ENCODE measurements at places on chromosomes 2 and 18.

DNA sequence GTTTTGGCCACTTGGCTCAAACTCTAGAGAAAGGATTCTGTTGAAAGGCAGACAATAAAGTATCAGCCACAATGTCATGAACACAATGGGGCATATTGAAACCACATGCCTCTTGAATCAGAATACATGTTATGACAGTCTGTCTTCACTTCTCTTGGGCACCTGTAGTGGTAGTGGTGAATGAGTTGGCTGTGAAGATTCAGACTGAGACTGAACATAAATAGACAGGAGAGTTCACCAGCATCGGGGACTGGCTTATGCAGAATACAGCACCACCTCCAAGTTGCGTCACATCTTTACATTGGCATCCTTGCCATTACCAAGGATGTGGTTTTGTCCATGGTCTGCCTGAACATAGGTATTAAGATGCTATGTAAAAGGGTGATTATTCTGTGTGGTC, 336.8 kb downstream of the MYCN start:
- no peaks in the 10 kb centered on the region for H3K27me3 ChIP-seq
- no peaks in the 10 kb centered on the region for H3K4me1 ChIP-seq
- no peaks in the 10 kb centered on the region for H3K36me3 ChIP-seq
- no peak for DNase-seq

- H3K4me3 ChIP-seq, result no peak overlapping the region
- no peak overlapping the region for H3K27ac ChIP-seq
- no peaks in the 10 kb centered on the region for H3K36me3 ChIP-seq
- no peak for DNase-seq
These were observed 36.4 kb upstream of the CXCR4 start for GRCh38 chr2:136154384-136154783.

DNA sequence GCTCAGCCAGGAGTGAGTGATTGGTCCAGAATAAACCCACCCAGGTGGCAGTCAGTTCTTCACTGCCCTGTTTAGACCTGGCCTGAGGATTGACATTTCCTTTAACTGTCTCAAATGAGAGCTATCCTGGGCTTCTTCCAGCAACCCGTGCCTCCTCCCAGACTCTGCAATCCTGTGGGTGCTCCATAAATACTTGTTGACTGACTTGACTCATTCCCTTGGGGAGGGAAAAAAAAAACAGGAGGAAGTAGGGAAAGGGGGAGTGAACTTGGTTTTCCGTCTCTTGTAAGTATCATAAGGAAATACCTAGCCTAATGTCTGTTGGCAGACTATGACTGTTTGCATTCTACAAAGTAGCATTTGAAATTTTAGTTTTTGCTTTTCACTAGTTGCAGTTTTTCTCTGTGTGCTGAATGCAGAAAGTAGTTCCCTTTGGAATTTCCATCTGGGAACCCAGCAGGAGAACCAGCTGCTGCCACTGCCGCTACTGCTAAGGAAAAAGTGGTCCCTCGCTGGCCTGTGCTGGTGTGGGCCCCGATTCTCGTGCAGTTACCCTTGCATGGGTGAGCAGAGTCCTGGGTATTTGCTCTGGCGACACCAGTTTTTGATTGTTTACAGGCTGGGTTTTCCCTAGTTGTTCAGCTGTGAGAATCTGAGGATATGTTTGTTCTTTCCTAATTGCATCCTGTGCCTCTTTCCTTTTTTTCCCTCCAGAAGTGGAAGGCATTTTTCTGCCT, 78.8 kb downstream of the TGOLN2 start:
- peaks cover 33% of the 10 kb centered on the region for H3K4me1 ChIP-seq
- no peaks in the 10 kb centered on the region for H3K36me3 ChIP-seq
- peak overlapping the region; percentile 55 for H3K27ac ChIP-seq
- peak; percentile 25 for DNase-seq

- no peak overlapping the region for H3K4me3 ChIP-seq
- DNase-seq, result no peak
- H3K27me3 ChIP-seq, result no peaks in the 10 kb centered on the region
These were observed 126.2 kb downstream of the STRN start for GRCh38 chr2:36839976-36840617.

DNA sequence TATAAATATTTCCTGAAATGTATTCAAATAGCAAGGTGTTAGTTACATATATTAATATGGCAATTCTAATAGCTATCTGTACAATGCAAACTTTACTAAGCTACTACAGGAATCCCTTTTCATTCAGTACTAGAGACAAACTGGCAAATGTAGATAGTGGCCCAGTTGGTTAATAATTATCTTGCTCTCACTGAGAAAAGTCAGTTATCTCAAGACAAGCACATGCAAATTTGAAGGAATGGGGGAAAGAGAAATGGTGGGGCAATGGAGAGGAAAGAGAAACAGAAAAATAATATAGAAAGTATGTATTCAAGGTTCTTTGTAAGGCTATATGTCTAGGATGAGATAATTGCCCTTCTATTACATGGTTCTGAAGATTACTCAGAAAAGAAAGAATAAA, 280.0 kb downstream of the FIGN start:
- DNase-seq, result no peak
- H3K27ac ChIP-seq, result no peak overlapping the region
- peaks cover 10% of the 10 kb centered on the region for H3K4me1 ChIP-seq
- no peaks in the 10 kb centered on the region for H3K27me3 ChIP-seq
- no peaks in the 10 kb centered on the region for H3K36me3 ChIP-seq
- H3K4me3 ChIP-seq, result no peak overlapping the region

DNA sequence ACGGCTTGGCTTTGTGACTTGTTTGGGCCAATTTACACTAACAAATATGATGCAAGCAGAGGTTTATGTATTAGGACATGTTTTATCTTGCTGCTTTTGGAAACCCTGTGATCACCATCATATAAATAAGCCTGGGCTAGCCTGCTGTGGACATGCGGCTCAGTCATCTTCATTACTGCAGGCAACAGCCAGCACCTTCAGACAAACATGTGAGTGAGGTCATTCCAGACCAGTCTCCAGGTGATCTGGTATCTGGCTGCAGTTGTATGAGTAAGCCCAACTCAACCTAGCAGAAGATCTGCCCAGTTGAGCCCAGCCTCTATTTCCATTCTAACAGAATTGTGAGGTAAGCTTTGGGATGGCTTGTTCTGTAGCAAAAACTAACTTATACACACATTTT, 254.6 kb upstream of the ATP5MC3 start:
- H3K27me3 ChIP-seq, result no peaks in the 10 kb centered on the region
- no peaks in the 10 kb centered on the region for H3K36me3 ChIP-seq
- H3K27ac ChIP-seq, result no peak overlapping the region
- no peaks in the 10 kb centered on the region for H3K4me1 ChIP-seq
- H3K4me3 ChIP-seq, result no peak overlapping the region

- no peaks in the 10 kb centered on the region for H3K36me3 ChIP-seq
- H3K27ac ChIP-seq, result no peak overlapping the region
- no peaks in the 10 kb centered on the region for H3K27me3 ChIP-seq
These were observed 110.3 kb downstream of the EPC2 start for GRCh38 chr2:148754864-148755263.

- H3K36me3 ChIP-seq, result no peaks in the 10 kb centered on the region
- no peak overlapping the region for H3K4me3 ChIP-seq
- peaks cover 14% of the 10 kb centered on the region for H3K4me1 ChIP-seq
- DNase-seq, result no peak
- no peak overlapping the region for H3K27ac ChIP-seq
- H3K27me3 ChIP-seq, result no peaks in the 10 kb centered on the region
These were observed 79.2 kb upstream of the SETBP1 start for GRCh38 chr18:44601447-44601846.

DNA sequence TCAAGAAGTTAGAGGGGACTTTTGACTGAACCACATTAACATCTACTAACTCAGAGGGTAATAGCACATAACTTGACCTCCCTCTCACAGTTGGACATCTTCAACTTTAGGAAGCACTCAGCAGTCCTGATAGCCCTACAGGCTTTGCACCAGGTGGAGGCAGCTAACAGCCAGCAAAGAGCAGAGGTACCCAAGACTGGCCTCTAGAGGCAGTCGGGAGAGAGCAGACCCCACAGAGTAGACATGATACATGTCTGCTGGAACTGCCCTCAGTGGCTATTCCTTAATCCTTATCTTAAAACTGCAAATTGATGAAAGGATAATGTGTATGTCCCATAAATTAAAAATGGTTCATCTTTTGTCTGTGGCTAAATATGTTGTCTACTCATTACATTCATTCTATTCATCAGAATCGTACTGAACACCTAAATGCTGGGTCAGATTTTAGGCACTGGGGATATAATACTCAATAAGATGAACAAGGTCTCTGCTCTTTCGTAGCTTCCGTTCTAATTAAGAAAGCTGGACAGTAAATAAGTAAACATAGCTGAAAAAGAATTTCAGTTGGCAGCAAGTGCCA, 49.8 kb downstream of the CAB39 start:
- H3K27ac ChIP-seq, result no peak overlapping the region
- DNase-seq, result no peak
- H3K4me1 ChIP-seq, result peaks cover 5% of the 10 kb centered on the region
- no peaks in the 10 kb centered on the region for H3K36me3 ChIP-seq

GRCh38 chr2:224837066-224837465, 120.9 kb upstream of the CCDC195 start:
- no peak for DNase-seq
- no peak overlapping the region for H3K4me3 ChIP-seq
- no peak overlapping the region for H3K27ac ChIP-seq
- no peaks in the 10 kb centered on the region for H3K4me1 ChIP-seq
- no peaks in the 10 kb centered on the region for H3K27me3 ChIP-seq
- H3K36me3 ChIP-seq, result no peaks in the 10 kb centered on the region

DNA sequence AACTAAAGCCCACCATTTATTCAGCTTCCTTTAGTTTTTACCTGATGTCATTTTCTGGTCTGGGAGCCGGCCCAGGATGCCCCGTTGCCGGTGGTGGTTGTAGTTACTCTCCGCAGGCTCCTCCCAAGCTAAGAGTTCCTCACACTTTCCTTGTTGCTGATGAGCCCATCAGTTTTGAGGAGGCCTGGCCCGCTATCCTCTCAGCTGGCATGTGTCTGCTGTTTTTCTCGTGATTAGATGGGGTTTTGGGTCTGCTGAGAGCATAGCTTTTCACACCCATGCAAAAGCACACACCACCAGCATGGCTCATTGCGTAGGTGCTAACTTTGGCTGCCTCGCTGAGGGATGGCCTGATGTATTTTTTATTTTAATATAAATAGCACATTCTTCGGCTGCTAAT, 72.1 kb downstream of the PSMG2 start:
- no peaks in the 10 kb centered on the region for H3K36me3 ChIP-seq
- H3K27me3 ChIP-seq, result no peaks in the 10 kb centered on the region
- DNase-seq, result no peak
- no peak overlapping the region for H3K27ac ChIP-seq
- H3K4me1 ChIP-seq, result no peaks in the 10 kb centered on the region

DNA sequence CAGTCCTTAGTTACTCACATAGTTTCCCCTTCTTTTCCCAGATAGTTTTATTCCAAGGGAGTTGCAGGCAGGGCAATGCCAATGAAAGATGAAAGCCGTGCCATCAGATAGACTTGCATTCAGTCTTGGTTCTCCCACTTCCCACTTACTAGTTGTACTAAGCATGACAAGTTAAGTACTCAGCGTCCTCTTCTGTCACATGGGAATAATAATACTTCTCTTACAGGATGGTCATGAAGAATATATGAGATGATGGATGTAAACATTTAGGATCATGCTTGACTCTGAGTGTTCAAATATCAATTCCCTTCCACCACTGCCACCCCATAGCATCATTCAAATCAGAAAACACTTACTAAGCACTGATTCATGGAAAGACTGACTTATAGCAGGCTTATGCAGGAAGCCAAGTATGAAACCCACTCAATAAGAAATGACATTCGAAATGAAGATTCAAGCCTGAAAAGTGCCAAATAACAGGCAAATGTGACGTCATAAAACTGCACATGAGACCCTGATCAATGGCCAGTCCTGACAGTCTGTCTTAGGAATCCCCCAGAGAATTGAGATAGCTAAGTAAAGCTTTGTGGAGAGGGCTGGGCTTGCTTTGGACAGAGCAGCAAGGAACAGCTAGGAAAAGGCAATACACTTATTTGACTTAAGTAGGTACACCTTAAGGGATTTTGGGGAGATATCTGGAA, 11.1 kb upstream of the EVA1A start:
- peak overlapping the region; percentile 98 for H3K27ac ChIP-seq
- H3K4me3 ChIP-seq, result no peak overlapping the region
- peaks cover 58% of the 10 kb centered on the region for H3K4me1 ChIP-seq
- DNase-seq, result no peak
- no peaks in the 10 kb centered on the region for H3K27me3 ChIP-seq

DNA sequence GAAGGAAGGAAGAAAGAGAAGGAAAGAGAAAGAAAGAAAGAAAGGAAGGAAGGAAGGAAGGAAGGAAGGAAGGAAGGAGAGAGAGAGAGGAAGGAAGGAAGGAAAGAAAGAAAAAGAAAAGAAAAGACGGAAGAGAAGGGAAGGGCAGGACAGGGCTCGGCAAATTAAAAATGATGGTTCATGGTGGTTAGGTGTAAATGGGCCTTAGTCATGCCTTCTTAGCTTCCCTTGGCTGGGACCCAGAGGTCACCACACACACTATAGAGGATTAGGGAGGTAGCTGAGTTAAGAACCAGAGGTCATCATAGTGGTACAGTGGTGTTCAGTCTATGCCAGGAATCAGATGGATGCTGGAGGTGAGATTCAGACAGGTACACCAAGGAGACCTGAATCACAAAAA, 9.3 kb upstream of the ATL2 start:
- no peaks in the 10 kb centered on the region for H3K4me1 ChIP-seq
- H3K36me3 ChIP-seq, result no peaks in the 10 kb centered on the region
- no peak overlapping the region for H3K27ac ChIP-seq
- DNase-seq, result no peak

DNA sequence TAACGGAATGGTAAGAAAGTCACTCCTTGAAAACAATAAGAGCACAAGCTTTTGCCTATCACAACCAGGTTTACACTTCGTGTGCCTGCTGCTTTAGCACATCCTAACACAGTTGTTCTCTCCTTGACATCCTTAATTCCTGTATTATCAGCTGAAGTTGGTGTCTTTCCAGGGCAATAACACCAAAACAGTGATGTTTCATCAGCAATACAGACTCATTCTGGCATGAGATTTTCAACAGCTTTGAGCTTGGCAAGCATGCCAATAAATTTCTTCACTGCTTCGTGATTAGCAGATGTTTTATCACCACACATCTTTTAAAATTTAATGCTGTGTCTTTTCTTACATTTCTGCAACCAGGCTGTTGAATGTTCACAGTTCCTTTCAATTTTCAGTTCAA, 148.4 kb downstream of the EIPR1 start:
- DNase-seq, result no peak
- no peak overlapping the region for H3K27ac ChIP-seq
- H3K4me1 ChIP-seq, result no peaks in the 10 kb centered on the region
- no peaks in the 10 kb centered on the region for H3K27me3 ChIP-seq
- H3K4me3 ChIP-seq, result no peak overlapping the region

DNA sequence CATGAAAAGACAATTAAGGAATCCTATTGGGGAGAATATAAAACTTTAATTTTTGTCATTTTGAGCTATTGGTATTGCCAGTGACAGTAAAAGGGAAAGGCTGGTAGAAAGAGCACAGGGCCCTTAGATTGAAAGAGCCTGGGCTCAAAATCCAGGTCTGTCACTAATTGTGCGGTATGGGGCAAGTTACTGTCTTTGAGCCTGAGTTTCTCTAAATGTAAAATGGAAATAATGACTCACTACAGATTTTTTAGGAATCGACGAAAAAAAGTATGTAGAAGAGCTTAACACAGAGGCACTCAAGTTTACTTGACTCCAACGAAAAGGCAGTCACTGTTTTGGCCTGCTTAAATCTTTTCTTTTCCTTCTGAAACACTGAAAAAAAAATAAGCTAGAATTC, 7.0 kb downstream of the NDUFV2 start:
- DNase-seq, result no peak
- no peaks in the 10 kb centered on the region for H3K27me3 ChIP-seq
- H3K4me3 ChIP-seq, result no peak overlapping the region
- H3K4me1 ChIP-seq, result peaks cover 86% of the 10 kb centered on the region
- no peak overlapping the region for H3K27ac ChIP-seq
